K562 (cell line): ENCODE measurements at places on chromosomes 4 and X. TPM values are rescaled to one million over a fixed set of nuclear protein-coding genes. Genes with fewer than 3 reads are reported as not detected.

DNA sequence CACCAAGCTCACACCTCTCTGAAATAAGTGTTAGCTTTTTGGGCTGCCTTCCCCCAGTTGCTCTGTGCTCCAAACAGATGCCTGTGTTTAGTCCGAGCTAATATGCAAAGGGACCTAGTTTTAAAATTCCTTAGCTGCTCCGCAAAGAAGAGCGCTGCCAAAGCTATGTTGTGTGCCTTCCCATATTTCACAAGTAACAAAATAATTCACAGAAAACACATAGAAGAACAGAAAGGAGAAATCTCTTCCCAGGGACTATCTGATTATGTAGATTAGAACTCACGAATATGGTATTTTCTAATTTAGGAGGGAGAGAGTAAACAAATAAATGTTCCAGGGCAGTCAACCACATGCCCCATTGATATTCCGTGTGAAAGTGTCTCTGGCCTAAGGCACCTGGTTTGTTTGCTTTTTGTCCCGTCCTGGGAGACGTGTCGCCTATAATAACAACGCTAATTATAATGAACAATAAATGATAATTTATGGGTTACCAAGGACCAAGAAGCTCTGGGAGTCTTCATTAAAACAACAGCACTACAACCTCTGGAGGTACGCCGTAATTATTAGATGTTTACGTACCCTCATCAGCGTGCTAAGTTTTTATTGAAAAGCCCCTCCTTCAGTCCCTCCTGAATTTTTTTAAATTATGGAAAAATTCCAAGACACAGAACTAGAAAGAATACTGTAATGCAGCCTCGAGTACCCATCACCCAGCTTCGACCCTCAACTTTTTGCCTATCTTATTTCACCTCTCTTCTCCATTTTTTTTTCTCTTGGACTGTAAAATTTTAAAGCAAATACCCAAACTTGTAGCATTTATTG lies 1.2 kb upstream of the CCNG2 start:
- no peak for DNase-seq

DNA sequence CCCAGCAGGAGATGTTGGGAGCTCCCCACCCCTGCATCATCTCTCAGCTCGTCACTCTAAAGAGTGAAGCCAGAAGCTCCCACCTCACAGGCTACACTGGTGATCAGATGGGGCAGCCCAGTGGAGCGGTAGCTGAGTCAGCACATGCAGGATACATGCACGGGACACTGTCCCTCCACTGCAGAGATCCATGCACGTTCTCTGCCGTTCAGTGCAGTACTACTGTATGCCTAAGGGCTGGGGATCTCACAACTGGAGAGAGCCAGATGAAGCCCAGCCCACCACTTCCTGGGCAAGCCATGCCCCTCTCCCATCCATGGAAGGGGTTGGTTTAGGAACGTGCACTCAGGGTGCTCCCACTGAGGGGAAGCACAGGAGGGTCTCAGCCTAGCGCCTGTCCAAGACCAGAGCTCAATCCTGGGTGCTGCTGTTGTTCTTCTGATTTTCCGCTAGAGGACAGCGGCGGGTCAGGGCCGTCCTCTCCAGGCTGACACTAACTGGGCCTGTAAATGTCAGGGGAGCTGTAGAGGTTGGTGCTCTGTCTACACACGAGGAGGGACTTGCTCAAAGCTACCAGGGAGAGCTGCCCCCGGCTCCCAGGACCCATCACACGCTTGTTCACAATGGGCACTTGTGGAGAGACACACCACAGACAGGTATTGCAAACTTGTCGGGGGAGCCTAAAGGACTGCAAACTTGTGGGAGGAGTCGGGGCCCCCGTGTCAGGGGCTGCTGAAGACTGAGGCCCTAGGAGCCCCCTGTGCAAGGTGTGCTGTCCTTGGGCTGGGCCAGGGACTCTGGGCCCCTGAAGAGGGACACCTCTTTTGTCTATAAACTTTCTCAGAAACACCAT lies 18.2 kb upstream of the ABLIM2 start:
- peak; percentile 49 for DNase-seq

- DNase-seq = no peak
Measured at GRCh38 chrX:20333672-20334071, 67.0 kb upstream of the RPS6KA3 start.

CWH43 gene
- not detected in 2 replicates for total RNA-seq

DUSP21 gene
- total RNA-seq = 0.85 and 1.3 TPM in 2 replicates
